Stomach (tissue), 19 donors: ENCODE measurements at places on chromosomes 11 and 22.

GRCh38 chr11:119759324-119759723, 30.3 kb upstream of the NECTIN1 start:
- H3K27me3 ChIP-seq: no peaks in the 10 kb centered on the region
- no peak overlapping the region for H3K4me3 ChIP-seq
- DNase-seq: no peak
- H3K27ac ChIP-seq: no peak overlapping the region

GRCh38 chr11:37040921-37041320, 442.9 kb upstream of the RAG2 start:
- DNase-seq: no peak
- no peak overlapping the region for H3K27ac ChIP-seq
- H3K4me1 ChIP-seq: no peaks in the 10 kb centered on the region
- no peaks in the 10 kb centered on the region for H3K27me3 ChIP-seq

- no peak overlapping the region for H3K27ac ChIP-seq
- DNase-seq: no peak
- H3K36me3 ChIP-seq: no peaks in the 10 kb centered on the region
Observed at GRCh38 chr11:44506375-44507016, 59.0 kb upstream of the CD82 start.

DNA sequence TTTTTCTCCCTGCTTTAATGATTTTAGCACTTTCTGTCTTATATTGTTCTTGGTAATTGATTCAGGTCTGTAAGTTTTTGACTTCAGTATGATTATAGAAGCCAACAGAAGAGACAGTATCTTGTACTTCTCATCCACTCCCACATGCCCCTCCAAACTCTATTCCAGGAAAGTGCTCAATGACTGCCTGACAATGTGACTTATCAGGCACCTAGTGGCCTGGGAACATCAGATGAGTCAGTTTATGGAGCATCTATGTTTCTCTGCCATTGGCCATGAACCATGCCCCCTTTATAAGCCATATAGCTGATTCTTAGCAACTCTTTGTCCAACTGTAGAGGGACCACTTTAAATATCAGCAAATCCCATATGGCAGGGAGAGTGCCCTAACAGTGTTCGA, 179.2 kb upstream of the MTMR2 start:
- H3K4me1 ChIP-seq: peaks cover 8% of the 10 kb centered on the region
- no peak overlapping the region for H3K4me3 ChIP-seq
- no peaks in the 10 kb centered on the region for H3K36me3 ChIP-seq
- no peak for DNase-seq
- H3K27ac ChIP-seq: no peak overlapping the region

- DNase-seq: peak; percentile 83
- H3K36me3 ChIP-seq: peaks cover 5% of the 10 kb centered on the region
- no peak overlapping the region for H3K4me3 ChIP-seq
- H3K27ac ChIP-seq: peak overlapping the region; percentile 65
- peaks cover 63% of the 10 kb centered on the region for H3K4me1 ChIP-seq
Observed at GRCh38 chr11:68998390-68998911, 14.6 kb downstream of the MRGPRF start.

GRCh38 chr11:130212431-130212961, 52.9 kb downstream of the ST14 start:
- peaks cover 16% of the 10 kb centered on the region for H3K4me1 ChIP-seq
- H3K36me3 ChIP-seq: peaks cover 33% of the 10 kb centered on the region
- H3K4me3 ChIP-seq: no peak overlapping the region
- DNase-seq: peak; percentile 10
- H3K27ac ChIP-seq: peak overlapping the region; percentile 52

DNA sequence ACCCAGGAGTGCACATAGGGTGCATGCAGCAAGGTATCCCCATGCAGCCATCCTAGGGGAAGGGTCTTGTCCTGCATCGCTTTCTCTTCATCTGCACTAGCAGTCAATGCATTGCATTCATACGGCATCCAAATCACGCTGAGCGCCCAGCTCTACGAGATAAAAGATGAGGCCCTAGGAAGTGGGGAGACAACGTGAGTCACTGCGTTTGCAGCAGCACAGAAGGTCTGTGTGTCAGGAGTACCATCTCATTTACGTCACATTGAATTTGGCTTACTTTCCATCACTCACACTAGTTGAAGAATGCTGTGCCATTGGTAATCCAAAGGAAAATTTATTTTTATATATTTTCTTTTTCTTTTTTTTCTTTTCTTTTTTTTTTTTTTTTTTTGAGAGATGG, 2.5 kb upstream of the ST14 start:
- peaks cover 33% of the 10 kb centered on the region for H3K4me1 ChIP-seq
- H3K36me3 ChIP-seq: no peaks in the 10 kb centered on the region
- peaks cover 33% of the 10 kb centered on the region for H3K27me3 ChIP-seq
- no peak overlapping the region for H3K4me3 ChIP-seq
- no peak for DNase-seq
- H3K27ac ChIP-seq: no peak overlapping the region

GRCh38 chr11:1817511-1817910, 17.3 kb upstream of the SYT8 start:
- no peaks in the 10 kb centered on the region for H3K27me3 ChIP-seq
- no peak overlapping the region for H3K4me3 ChIP-seq
- no peaks in the 10 kb centered on the region for H3K36me3 ChIP-seq
- DNase-seq: no peak
- no peaks in the 10 kb centered on the region for H3K4me1 ChIP-seq

DNA sequence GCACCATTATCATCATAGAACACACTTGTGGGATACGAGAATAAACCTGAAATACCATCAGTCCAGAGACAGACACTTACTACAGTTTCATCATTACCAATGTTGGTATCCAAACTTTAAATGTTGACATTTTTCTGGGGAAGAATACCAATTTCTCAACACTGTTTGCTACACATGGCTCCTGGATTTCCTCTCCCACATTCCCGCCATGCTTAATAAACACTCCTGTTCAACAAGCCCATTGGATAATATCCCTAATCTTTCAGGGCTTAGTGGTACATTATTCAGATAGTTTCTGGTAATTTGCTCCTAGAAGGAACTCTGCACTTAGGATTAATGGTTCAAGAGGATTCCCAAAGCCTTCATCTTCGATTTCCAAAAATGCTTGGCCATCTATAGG, 48.2 kb downstream of the CSF2RB start:
- no peak for DNase-seq
- H3K4me3 ChIP-seq: no peak overlapping the region
- H3K36me3 ChIP-seq: no peaks in the 10 kb centered on the region
- no peak overlapping the region for H3K27ac ChIP-seq
- no peaks in the 10 kb centered on the region for H3K4me1 ChIP-seq

GRCh38 chr11:72737336-72737735, 14.9 kb downstream of the ARAP1 start:
- H3K36me3 ChIP-seq: peaks cover under 1% of the 10 kb centered on the region
- peak overlapping the region; percentile 66 for H3K27ac ChIP-seq
- no peak for DNase-seq

DNA sequence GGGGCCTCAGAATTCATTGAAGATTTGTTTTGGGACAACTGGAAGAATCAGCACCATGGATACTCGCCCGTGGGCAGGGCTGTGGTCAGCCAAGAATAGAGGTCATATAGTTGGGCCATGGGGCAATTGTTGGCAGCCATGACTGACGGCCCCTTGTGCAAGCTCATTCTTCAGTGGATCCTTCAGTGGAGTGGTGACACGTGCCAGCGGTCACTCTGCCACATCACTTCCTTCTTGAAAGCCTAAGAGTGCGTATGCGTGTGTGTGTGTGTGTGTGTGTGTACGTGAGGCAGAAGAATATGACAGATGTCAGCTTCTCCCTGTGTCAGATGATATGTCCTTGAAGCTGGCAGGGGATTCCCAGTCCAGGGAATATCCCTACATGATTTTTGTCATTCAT, 1.8 kb upstream of the IL18BP start:
- DNase-seq: no peak
- H3K36me3 ChIP-seq: peaks cover 38% of the 10 kb centered on the region
- H3K27ac ChIP-seq: no peak overlapping the region
- no peak overlapping the region for H3K4me3 ChIP-seq
- no peaks in the 10 kb centered on the region for H3K27me3 ChIP-seq

DNA sequence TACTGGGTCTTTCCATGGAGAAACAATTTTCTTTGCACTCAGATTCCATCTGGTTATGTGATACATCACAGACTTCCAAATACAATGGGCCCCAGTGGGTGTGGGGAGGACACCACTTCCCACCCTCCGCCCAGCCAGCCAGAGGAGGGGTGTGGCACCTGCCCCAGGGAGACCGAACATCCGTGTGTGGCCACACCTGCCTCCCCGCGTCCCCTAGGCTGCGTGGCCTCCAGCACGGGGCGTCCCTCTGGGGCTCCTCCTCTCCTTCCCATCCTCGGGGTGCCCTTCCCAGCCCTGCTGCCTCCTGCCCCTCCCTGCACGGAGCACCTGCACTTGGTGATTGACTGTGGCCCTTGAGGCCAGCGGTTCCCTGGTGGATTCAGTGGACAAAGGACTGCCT, 49.1 kb downstream of the CERK start:
- no peak overlapping the region for H3K4me3 ChIP-seq
- no peak overlapping the region for H3K27ac ChIP-seq
- no peaks in the 10 kb centered on the region for H3K27me3 ChIP-seq
- H3K4me1 ChIP-seq: peaks cover 44% of the 10 kb centered on the region

DNA sequence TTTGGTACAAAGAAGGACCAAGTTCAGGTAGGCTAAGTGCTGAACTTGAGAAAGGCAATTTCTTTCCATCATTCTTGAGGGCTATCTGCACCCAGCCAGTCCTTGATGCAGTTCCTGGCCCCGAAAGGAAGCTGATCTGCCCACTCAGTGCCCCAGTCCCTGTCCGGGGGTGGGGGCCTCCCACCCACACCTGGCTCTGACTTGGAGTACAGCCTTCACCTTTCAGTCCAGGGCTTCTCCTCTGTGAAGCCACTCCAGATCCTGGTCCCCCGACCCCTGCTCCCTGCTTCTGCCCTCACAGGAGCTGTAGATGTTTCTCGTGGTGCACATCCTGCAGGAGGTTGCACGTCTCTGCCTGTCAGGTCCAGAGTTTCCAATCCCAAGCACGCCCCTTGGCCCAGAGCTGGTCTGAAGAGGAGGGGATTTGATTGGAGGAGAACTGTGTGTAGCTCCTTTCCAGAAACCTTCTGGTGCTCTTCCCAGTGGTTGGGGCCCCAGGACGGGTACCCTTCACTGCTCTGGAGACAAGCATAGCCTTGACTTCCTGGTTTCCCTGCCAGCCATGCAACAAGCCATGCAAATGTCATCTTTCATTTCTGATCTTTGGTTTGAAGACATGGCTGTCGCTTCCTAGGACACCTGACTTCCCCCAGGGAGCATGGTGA, 75.3 kb downstream of the BCR start:
- no peak overlapping the region for H3K4me3 ChIP-seq
- DNase-seq: no peak
- H3K27ac ChIP-seq: peak overlapping the region; percentile 80
- no peaks in the 10 kb centered on the region for H3K27me3 ChIP-seq
- H3K4me1 ChIP-seq: peaks cover 37% of the 10 kb centered on the region

DNA sequence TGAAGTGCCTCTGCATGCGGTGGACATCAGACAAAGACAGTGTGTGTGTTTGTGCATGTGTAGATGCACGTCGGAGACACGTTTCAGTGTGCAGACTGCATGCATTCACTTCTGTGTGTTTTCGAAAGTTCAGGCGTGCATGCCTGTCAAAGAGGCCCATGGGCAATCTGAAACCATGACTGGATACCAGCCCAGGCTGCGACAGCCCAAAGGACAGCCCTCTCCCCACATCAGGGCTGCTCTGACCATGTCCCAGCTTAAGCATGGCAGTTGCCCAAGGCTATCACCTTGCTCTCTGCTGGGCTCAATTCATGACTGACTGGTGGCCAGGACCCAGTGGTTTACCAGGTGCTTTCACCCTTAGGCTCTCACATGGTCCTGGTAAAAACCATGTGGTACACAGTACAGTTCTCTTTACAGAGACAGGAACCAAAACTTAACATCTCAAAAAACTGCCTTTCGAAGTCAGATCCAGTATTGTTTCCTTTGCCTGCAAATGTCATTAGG, 423.7 kb upstream of the CADM1 start:
- H3K27ac ChIP-seq: no peak overlapping the region
- no peaks in the 10 kb centered on the region for H3K4me1 ChIP-seq
- no peak for DNase-seq

GRCh38 chr11:47033439-47033838, 96.9 kb downstream of the CSTPP1 start:
- DNase-seq: no peak
- H3K27me3 ChIP-seq: no peaks in the 10 kb centered on the region
- no peak overlapping the region for H3K4me3 ChIP-seq
- H3K27ac ChIP-seq: no peak overlapping the region

DNA sequence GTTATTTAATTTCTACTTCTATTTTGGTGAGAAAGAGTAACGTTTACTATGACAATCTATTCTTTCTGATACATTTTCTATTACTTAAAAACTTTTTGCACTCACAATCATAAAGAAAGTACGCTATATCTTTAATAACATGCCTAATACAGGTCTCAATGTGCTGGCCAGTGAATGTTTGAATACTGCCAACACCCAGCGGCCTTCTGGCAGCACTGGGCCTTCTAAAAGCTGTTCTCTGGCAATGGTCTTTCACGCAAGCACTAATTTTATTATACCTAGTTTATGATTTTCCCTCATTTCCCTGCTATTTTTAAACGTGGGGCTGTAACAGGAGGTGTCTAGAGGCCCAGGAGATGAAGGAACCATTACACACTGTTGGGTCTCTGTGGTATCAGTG, 349.8 kb upstream of the PITPNB start:
- H3K36me3 ChIP-seq: no peaks in the 10 kb centered on the region
- H3K27me3 ChIP-seq: no peaks in the 10 kb centered on the region
- H3K27ac ChIP-seq: no peak overlapping the region
- H3K4me1 ChIP-seq: no peaks in the 10 kb centered on the region

- peaks cover 26% of the 10 kb centered on the region for H3K36me3 ChIP-seq
- H3K4me1 ChIP-seq: peaks cover 51% of the 10 kb centered on the region
- no peak for DNase-seq
- H3K4me3 ChIP-seq: no peak overlapping the region
- no peaks in the 10 kb centered on the region for H3K27me3 ChIP-seq
- H3K27ac ChIP-seq: peak overlapping the region; percentile 69
Observed at GRCh38 chr11:116927163-116927974, 89.9 kb upstream of the APOA1 start.
